Spleen (tissue), 13 donors: ENCODE measurements at places on chromosomes 13 and 19. TPM values are rescaled to one million over a fixed set of nuclear protein-coding genes. Genes with fewer than 3 reads are reported as not detected.

GPR32 gene
- polyA plus RNA-seq: not detected

TSSK6 gene
- 1.7 TPM for polyA plus RNA-seq

KLC3 gene
- polyA plus RNA-seq: 0.10 TPM

ZNF723 gene
- not detected for polyA plus RNA-seq

IGFL2 gene
- polyA plus RNA-seq: not detected

PCDH9 gene
- 0.45 TPM for polyA plus RNA-seq

ZNF844 gene
- 2.0 TPM for polyA plus RNA-seq

LGALS7B gene
- polyA plus RNA-seq: 116 TPM

LHB gene
- 0.50 TPM for polyA plus RNA-seq

C13orf46 gene
- polyA plus RNA-seq: 0.13 TPM

F10 gene
- polyA plus RNA-seq: 1.8 TPM
